ENCODE measurements at places on chromosomes 2 and 18.

GRCh38 chr2:240481720-240482119, 46.3 kb downstream of the GPC1 start:
- no peak for DNase-seq

DNA sequence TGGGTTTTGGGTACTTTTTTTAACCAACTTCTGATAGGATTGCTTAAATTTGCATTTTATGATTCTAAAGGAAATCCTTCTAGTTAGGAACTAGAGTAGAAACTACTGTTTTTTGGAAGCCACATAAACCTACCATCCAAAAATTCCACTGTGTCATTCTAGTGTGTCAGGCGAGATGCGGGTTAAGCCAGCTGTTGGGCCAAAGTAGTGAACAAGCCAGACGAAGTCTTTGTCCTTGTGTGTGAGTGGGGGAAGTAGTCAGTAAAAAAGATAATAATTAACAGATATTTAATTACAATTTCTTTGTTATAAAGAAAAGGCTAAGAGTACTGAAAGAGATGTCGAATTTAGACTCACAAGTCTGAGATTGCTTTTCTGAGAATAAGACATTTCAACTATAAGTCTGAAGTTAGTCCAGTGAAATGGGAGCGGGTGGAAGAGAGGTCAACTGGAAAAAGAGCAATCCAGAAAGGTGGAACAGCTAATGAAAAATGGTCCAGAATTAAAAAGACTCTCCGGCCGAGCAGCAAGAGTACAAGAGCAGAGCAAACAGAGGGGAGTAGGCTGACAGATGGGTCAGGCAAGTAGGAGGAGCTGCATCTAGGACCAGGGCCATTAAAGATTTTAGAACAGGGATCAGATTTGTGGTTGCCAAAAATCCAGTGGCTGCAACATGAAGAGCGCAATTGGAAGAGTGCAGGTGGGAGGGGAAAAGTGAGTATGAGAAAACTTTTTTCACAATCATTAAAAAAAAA, 1.5 kb downstream of the EPB41L5 start:
- no peak for DNase-seq

DNA sequence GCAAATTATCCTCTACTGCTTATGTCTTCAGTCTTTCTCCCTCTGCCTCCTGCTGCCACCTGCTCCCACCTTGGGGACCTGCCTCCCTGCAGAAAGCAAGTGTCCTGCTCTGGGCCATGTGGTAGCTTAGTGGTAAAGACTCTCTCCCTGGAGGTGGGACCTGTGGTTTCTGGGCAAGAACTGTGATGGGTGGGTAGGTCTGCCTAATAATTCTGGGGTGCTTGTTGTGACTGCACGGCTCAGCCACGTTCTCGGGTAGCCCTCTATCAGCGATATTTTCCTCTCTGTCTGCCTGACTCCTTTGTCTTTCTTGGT, 16.4 kb upstream of the CD28 start:
- DNase-seq = no peak

DNA sequence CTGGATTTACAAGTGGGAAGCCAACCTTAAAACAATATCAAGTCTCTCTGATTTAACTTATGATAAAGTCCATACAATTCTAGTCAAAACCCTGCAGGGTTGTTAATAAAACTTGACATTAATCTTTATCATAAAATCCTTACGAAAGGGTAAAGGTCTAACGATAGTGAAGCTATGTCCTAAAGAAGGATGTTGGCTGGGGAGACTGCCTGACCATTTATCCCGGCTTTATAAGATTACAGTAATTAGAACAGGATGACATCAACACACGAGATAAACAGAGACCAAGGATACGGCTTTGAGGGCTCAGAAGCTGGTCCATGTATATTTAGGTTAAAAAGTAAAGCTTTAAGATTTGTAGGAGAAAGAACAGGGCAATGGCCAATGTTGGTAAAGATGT, 189.0 kb upstream of the COPS8 start:
- no peak for DNase-seq

DNA sequence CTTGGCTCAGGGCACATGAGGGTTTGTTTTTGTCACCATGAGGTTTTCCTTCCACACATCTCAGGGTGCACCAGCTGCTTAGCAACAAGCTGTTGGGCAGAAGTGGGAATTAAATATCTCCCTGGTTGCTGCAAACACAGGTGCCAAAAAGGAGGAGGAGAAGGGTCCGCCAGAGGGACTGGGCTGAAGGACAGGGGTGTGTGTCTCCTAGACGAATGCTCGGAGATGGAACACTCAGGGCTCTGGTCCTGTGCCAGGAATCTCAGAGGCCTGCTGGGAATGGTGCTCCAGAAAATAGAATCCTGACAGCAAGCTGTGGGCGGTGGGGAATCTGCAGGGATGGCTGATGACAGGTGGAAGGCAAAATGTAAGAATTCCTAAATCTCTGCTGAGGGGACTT, 94.5 kb downstream of the VSNL1 start:
- no peak for DNase-seq

- DNase-seq = no peak
These were observed 153.7 kb upstream of the APCDD1 start for GRCh38 chr18:10300739-10301138.

DNA sequence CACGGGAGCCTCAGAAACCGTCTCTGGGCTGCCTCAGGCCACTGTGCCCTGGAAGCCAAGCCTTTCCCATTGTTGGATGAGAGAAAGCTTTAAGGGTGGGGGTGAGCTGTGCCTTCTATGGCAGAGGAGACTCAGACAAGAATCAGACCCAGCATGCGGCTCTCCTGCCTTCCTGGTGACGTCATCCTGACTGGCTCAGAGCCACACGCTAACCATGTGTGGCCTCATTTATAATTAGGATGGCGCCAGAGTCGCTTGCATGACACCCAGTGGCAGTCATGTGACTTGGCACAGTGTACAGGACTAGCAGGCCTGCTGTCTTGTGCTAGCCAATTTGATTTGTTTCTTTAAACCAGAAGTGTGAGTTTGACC, 99.1 kb downstream of the SH3BP4 start:
- no peak for DNase-seq

DNA sequence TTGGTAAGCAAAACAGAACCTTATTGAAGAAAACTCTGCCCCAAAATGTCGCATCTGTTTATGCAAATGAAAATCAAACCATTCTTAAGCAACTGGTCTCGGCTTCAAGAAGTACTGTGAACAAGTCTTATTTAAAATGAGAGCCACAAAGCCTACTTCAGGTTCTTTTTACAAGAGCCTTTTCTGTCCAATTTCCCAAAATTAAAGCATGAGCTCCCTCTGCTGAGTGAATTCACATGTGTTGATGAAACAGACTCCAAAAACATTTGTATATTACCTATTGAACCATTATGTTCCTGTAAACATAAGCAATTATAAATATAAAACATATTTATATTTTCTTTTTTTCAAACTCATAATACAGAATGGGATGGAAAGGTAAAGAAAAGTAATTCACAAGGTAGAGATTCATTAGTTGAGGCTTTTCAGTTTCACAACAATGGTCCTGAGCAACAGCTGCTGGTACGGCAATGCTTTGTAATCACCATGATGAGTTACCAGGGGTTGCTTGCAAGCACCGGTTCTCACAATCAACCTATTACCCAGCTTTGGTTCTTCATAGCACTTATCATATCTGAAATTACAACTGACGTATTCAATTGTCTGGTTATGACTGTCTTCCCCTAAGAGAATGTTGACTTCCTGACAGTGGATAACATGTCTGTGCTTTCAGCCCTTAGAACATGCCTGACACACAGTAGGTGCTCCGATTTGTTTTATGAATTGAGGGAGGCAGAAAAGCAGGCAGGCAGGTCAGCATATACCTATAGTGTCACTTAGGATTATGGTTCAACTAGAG, 108.4 kb upstream of the BZW1 start:
- DNase-seq = peak; percentile 21

DNA sequence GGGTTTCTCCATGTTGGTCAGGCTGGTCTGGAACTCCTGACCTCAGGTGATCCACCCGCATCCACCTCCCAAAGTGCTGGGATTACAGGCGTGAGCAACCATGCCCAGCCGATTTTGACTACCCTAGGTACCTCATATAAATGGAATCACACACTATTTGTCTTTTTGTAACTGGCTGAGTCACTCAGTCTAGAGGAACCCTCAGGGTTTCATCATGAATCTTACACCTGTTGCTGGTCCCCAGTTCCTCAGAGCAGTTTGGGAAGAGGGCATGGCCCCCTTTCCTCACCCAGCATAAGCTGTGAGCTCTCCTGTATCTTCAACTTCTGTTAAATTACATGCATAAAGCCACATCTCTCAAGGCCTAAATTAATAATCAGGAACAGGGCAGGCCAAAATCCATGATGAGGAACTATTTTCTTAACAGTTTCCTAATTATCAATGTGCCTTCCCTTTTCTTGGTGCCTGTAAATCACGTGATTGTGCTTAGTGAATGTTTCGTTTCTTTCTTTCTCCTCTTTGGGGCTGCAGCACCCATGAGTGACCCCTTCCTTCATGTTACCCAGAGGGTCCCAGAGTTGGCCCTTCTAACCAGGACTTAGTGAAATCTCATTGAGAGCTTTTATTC, 20.9 kb downstream of the DYSF start:
- no peak for DNase-seq

DNA sequence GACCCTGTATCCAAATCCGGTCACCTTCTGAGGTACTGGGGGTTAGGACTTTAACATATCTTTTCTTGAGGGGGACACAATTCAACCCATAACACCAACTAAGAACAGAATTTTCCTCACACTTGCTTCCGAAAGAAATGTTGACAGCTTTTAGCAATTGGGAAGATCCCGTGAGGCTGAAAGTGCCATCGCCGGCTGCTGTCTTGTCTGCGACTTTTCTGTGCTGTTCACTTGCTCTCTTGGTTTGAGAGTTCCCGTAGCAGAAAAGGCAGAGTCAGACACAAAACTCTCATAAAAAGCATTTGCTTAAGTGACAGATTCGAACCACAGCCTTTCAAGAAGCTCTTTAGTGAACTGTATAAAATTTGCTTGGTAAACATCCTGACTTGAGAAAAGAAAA, 253.4 kb downstream of the ARHGAP15 start:
- DNase-seq = no peak

DNA sequence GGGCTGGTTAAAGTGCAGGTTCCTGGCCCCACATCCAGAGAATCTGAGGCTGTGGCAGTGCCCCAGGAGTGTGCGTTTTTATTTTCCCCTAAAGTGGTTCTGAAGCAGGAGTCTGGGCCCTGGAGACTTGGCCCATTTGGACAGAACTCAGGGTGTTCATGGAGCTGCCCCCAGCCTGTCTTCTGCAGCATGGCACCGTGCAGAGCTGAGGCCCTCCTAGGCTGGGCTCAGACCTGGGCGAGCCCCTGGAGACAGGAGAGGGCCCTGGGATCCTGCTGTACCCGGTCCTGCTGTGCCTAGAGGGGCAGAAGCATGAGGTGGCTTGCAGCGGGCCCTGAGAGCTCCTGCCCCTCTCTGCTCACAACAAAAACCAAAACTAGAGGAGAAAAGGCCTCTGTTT, 58.8 kb upstream of the B3GNT7 start:
- DNase-seq = no peak

GRCh38 chr18:56532176-56532840, 106.1 kb downstream of the TXNL1 start:
- DNase-seq = peak; percentile 21

DNA sequence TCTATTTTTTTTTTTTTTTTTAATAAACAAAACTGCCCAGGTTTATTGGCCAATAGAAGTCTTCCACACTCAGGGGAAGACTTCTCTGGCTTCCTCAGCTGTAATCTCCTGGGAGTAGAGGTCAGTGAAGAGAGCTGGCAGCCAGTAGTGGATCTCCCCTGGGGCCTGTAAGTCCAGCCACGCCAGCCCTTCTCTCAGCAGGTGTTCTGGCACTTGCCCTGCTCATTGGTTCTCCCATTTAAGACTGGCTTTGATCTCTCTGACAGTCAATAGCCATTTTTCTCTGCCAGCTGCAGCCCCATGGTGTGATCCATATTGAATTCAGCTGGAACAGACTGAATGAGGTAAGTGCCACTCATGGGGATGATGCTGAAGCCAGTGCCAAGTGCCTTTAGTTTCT, 170.6 kb upstream of the SPHKAP start:
- DNase-seq = no peak

GRCh38 chr2:218217360-218218267, 625 bp downstream of the ARPC2 start:
- peak; percentile 52 for DNase-seq

GRCh38 chr2:11541693-11542274, 7.9 kb downstream of the GREB1 start:
- no peak for DNase-seq

DNA sequence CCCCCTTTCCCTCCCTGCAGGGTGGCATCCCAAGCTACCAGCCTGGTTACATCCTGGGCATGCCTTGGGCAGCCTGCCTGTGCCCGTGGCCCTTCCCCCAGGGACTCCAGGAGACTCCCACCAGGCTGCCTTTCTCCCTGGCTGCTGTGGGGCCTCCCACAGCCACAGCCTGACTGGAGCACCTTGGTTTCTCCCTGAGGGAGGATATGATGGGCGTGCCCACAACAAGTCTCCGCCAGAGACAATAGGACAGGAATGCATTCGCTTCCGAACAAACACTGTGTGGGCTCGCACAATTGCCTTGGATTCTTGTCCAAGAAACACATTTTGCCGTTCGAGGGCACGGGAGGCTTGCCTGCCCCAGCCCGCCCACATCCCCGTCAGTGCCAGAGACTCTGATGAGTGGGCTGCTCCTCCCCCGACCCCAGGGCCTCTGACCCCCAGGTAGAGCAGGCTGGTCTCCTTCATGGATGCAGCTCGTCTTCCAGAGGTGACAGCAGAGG, 102.1 kb downstream of the SMAD7 start:
- DNase-seq = no peak

- no peak for DNase-seq
These were observed 312.1 kb downstream of the TMX3 start for GRCh38 chr18:68402784-68403183.

DNA sequence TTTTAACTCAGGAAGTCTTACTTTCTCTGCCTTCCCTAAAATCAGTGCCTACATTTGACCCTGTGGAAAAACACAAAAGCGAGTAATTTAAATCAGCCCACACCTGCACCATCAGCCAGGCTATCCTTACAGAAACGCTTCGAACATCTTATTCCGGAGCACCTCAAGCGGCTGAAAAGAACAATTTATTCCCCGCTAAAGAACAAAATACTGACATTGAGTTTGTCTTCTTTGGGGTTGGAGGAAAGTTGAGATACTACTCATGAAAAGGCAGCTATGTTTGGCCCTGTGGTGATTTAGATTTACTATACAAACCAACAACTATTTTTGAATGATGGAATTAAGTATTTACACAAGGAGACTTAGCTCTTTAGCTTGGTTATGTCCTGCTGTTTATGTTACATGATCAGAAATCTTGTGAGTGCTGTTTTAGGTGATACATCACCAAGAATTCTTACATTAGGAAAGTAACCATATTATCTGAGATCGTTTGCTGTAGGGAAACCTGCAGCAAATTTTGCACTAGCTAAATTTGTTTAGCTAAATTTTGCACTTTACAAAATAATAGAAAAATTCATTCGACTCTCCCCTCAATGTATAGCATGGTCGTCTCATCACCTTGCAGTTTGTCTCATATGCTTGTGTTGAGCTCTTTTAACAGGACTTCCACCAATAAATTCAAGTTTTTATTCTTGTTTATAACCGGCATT, 158.8 kb upstream of the SIX2 start:
- DNase-seq = no peak

Measured in stimulated activated CD4-positive, alpha-beta T cell treated with anti-CD3 and anti-CD28 coated beads, TNF-alpha, amount 100 ng/mL, for 48 hours (primary cell).